ENCODE measurements at places on chromosomes 12 and 14.

DNA sequence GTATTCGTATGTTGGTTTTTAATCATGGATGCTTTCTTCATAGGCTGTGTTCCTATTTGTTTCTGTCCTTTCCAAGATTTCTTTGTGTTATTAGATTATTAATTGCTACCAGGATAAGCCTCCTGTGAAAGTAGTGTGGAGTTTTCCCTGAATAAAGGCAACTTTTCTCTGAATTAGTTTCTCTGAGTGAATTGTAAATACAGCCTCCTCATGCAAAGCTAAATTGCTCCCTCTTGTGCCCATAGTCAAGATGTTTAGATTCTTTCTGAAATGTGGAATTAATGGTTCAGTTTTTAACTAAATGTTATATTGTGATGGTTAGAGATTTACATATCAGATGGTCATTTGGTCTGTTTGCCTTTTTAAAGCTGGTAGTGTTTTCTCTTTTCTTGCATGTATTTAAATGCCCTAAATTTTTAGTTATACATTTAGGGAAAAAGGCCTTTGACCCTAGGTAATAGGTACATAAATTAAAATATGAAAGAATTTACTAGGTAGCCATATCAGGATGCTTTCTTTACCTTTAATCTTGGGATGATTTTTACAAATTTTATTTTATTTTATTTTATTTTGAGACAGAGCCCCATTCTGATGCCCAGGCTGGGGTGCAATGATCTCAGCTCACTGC is 8.9 kb downstream of the APAF1 start:
- peak; percentile 41 for DNase-seq

GRCh38 chr12:49323524-49324097 is 556 bp downstream of the TROAP start:
- DNase-seq = no peak

DNA sequence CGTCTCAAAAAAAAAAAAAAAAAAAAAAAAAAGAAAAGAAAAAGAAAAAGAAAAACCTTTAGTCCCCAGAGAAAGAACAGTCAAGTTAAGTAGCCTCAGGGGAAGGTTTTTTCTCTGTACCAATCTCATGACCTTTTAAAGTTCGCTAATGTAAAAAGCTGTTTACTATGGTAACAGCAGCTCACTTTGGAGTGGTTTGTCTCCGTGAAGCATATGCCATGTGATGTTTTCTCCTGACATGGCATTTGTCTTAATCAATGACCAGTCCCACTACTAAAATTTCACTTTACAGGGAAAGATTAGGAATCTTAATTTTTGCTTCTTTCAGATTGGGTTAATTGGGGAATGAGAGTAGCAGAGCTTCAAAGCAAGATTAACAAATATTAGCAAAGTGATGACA is 4.3 kb downstream of the RNF212B start:
- no peak for DNase-seq

GRCh38 chr14:47678157-47678556 is 2.8 kb upstream of the MDGA2 start:
- DNase-seq = peak; percentile 1

GRCh38 chr12:129049917-129050316 is 196.6 kb downstream of the GLT1D1 start:
- DNase-seq = no peak

- peak; percentile 46 for DNase-seq
These were observed 25.6 kb downstream of the CALCOCO1 start for GRCh38 chr12:53701518-53702264.

- DNase-seq = no peak
These were observed 84.4 kb upstream of the ETV6 start for GRCh38 chr12:11564984-11565651.

- no peak for DNase-seq
These were observed 544.2 kb downstream of the FOXG1 start for GRCh38 chr14:29310757-29311156.

GRCh38 chr12:4107911-4108697 is 165.5 kb upstream of the CCND2 start:
- DNase-seq = no peak

DNA sequence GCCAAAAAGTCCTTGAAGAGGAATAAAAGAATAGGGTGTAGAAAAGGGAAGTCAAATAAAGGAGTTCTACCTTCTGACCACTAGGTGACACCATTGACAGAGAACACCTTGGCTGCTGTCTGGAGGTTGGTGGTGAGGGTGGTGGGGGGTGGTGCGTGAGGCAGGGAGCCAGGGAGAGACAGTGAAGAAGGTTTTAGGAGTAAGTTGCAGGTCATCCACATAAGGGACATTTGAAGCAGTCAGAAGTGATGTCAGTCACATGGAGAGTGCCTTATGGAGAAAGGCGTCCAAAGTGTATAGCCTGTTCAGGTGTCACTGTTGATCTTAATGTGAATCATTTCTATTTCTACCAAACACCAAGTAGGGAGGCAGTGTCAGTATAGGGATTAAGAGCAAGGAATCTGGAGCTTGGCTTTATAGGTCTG is 279.3 kb upstream of the DDHD1 start:
- DNase-seq = peak; percentile 28

- DNase-seq = no peak
These were observed 3.3 kb upstream of the CCND2 start for GRCh38 chr12:4270016-4270830.

DNA sequence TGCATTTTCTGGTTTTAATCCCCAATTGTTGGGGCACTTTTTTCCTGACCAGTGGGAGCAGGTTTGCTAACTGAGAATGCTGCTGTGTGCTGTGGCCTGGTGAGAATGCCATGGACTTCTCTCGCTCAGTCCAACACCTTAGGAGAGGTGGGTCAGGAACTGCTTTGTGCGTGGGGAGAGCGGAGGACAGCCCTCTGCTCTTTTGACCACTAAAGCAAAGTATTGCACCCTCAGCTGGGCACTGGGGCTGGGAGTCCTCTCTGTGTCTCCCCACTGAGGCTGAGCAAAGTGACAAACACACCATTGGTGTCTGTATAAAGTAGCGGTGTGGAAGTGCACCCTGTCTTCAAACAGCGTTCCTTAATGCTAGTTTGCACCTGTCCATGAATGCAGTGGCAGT is 136.2 kb downstream of the SAMD4A start:
- no peak for DNase-seq

- peak; percentile 39 for DNase-seq
These were observed 6.0 kb downstream of the PRMT8 start for GRCh38 chr12:3496957-3497356.

DNA sequence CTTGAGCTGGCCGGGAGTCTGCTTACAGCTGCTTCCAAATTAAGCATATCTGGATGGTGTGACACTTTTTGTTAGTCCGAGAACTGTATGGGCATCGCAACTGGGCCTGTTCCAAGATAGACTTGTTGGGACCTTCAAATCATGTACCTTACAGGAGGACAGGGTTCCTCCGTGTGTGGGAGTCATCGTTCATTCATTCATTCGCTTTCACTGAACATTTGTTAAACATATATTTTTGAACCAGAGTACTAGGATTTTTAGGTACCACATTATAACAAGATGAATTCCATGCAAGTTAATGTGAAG is 387 bp upstream of the IPO8 start:
- DNase-seq = no peak

GRCh38 chr12:111453071-111453989 is 47.6 kb downstream of the SH2B3 start:
- no peak for DNase-seq

DNA sequence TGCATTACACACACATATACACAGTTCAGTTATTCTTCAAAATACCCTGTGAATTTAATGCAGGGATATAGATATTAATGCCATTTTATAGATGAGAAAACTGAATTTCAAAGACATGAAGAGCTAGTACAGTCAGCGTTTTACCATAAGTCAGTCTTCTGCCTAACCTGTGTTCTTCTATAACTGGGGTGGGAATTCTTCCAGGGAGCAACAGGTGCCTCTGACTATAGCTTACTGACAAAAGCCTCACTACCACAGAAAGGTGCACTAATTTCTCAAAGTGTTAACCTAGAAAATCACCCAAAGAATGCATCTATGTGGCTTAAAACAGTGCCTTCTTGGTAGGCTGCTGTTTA is 84.4 kb downstream of the STXBP6 start:
- no peak for DNase-seq

DNA sequence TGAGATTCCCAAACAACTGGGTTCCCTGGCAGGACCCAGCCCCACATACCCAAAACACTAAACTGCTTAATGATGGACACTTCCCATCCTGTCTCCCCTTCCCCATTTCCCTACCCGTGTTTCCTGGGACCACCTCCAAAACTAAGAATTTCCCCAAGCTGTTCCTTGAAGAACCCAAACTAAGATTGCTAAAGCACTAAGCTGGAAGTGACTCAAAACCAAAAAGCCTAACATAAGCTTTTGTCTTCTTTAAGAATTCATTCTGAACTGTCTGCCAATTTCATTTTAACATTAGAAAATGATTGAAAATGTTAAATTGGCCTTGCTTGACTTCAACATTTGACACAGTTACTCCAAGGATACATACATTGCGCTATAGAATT is 29.5 kb upstream of the STAB2 start:
- no peak for DNase-seq

Measured in NCI-H345 (cell line).